ENCODE measurements at places on chromosomes 2 and 18. TPM values are rescaled to one million over a fixed set of nuclear protein-coding genes. Genes with fewer than 3 reads are reported as not detected.
A peak's percentile ranks its signal among the peaks of the same experiment; 100 is the strongest.

The TRIM43 gene
- total RNA-seq, result not detected

The INPP1 gene
- total RNA-seq, result 8.3 TPM

The IL1RL1 gene
- total RNA-seq, result 0.20 TPM

The PTPRM gene
- 8.4 TPM for total RNA-seq

The CAPN14 gene
- 0.35 TPM for total RNA-seq

The CELF4 gene
- not detected for total RNA-seq

The TYW5 gene
- total RNA-seq, result 8.4 TPM

- no peak for DNase-seq
These were observed 3.0 kb downstream of the HPCAL1 start for GRCh38 chr2:10305715-10306114.

DNA sequence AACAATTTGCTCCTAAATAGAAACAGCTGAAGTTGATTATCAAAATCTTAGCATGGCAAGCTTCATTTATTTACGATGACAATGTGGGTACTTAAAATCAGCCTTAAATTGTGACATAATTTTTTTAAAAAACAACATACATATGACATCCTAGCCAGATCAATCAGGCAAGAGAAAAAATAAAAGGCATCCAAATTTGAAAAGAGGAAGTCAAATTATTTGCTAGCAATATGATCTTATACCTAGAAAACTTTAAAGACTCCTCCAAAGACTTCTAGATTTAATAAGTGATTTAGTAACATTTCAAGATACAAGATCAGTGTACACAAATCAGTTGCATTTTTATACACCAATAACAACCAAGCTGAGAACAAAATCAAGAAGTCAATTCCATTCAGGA is 14.3 kb upstream of the PPP3R1 start:
- no peak for DNase-seq

DNA sequence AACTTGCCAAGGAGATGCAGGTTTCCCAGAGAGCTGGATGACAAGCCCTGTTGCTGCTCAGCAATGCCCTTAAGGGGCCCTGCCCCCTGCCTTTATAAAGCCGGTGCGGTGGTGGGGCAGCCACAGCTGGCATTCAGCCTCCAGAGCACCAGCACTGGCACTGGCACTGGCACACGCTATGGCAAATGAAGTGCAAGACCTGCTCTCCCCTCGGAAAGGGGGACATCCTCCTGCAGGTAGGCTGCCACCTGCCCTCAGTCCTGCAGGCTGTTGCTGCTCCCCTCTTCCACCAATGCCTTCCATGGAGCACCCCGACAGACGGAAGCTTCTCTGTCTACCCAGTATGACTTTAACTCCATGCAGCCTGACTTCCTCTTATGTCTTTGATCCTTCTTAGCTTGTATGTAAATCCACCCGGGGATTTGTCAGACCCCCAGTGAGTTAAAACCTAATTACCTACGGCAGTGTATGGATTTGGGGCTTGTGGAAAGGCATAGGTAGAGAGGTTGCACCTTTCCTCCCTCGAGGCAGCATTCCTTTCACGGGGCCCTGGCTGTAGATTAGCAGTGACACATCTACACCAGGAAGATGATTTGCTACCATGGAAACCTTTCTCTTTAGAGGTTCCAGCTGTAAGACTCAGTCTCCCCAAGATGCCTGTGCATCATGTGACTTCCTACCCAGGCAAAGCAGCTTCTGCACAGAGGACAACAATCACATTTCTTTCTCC is at the start of gene DAPL1:
Gene DAPL1, plus strand, starts transcription at position 123 of the 730 bp plus-strand sequence. Its CDS starts 56 bp downstream, at position 179.
- peak; percentile 49 for DNase-seq

- DNase-seq, result no peak
These were observed 633.1 kb downstream of the ARHGAP15 start for GRCh38 chr2:143762176-143762928.

DNA sequence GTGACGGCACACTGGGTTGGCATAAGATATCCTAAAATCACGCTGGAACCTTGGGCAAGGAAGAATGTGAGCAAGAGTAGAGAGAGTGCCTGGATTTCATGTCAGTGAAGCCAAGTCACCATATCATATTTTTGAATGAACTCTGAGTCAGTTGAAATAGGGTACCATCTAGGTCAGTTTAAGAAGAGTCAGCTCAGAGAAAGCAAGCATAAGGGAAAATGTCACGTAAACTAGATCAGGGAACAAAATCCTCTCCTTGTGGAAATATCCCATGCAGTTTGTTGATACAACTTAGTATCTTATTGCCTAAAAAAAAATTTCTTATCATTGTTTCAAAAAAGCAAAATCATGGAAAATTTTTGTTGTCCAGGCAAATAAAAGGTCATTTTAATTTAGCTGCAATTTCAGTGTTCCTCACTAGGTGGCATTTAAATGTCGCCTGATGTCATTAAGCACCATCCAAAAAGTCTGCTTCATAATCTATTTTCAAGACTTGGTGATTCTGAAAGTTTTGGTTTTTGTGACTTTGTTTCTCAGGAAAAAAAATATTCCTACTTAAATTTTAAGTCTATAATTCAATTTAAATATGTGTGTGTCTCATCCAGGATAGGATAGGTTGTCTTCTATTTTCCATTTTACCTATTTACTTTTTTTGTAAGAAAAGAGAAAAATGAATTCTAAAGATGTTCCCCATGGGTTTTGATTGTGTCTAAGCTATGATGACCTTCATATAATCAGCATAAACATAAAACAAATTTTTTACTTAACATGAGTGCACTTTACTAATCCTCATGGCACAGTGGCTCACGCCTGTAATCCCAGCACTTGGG is 19.6 kb downstream of the RSAD2 start:
- DNase-seq, result no peak

GRCh38 chr2:99980176-99980575 is 162.2 kb downstream of the AFF3 start:
- no peak for DNase-seq

- DNase-seq, result peak; percentile 81
These were observed 80.1 kb upstream of the SMIM21 start for GRCh38 chr18:75507636-75508035.

DNA sequence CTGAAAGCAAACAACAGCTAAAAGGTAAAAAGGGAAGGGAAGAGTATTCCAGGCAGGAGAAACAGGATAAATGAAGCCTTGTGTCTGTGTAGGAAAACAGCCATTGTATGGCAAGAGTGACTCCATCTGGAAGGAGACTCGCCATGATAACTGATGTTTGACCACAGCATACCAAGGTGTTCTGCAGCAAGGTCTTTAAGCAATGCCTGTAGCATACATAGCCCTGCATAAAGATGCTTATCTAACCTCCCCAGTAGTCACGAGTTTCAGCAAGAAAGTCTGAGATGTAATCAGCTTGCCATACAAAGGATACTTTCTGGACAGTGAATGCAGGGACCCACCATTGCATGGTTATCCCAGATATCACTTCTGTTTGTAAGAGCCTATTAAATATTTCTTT is 11.9 kb upstream of the CCNT2 start:
- DNase-seq, result no peak

DNA sequence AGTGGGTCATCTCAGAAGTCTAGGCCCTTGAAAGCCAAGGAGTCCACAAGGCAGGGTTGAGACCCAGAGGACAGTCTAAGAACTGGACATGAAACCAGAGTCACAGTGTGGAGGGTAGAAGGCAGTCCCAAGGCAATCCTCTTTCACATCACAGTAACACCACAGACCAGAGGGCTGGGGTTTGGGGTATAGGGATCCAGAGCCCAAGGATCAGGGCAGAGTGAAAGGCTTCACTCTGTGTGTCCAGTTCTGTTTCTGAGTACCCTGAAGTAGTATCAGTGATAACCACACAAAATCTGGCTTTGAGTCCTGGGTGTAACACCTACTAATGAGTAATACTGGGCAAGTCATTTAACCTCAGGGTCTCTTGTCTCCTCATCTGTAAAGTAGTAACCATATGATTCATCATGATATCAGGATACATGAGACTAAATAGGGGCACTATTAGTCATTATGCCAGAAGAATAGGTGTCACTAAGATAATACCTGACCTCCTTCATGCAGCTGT is 91.0 kb downstream of the ICA1L start:
- peak; percentile 95 for DNase-seq

GRCh38 chr18:37502036-37502435 is 63.6 kb downstream of the CELF4 start:
- no peak for DNase-seq

DNA sequence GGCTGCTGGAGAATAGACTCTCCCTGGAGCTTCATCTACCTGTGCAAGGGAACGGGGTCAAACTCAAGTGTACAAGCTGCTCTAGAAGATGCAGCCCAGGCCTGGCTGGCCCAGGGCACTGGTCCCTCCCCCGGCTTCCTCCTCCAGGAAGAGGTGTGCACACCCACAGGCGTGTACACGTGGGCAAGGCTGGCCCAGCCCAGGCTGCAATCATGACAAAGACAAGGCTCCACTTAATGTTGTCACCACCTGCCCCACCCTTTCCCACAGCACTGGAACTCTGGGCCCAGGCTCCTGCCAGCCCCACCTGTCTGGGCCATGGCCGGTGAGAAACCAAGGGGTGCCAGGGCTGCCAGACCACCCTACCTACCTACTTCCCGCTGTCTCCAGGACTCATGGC is 29.6 kb upstream of the ALPP start:
- DNase-seq, result no peak

DNA sequence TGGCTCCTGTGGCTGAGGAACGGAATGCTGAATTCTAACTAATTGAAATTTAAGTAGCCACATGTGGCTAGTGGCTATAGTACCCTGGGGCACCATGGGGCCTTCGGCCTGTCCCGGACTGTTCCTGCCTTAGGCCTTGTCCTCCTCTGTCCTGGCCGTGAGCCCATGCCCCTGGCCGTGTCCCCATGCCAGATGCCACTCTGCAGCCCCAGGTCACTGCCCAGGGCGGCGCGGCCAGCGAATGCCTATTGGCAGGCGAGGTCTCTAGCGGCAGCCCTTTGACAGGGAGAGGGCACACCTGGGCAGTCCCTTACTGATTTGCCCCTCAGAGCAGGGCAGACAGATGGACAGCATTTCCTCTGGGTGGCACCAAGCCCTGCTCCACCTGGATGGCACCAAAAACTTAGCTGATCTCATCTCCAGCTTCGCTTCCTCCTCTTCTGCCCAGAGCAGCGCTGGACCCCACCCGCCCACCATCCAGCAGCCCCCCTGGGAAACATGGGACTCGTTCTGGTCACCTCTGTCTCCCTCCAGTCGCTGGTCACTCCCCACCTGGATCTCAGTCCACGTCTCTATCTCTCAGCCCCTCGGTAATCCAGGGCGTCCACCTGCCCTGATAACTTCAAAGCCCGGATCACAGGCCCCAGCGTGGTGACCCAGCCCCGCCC is 1.1 kb upstream of the DGKD start:
- DNase-seq, result no peak

- no peak for DNase-seq
These were observed 267.9 kb upstream of the TNP1 start for GRCh38 chr2:217127744-217128143.

DNA sequence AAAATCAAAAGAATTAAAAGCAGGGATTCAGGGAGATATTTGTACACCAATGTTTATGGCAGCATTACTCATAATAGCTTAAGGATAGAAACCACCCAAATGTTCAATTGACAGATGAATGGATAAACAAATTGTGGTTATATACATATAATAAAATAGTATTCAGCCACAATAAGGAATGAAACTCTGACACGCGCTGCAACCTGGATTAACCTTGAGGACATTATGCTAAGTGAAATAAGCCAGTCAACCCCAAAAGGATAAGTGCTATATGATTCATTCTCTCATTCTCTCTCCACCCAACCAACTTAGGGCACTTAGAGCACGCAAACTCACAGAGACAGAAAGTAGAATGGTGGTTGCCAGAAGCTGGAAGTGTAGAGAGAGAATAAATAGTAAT is 216.8 kb upstream of the SLC14A2 start:
- no peak for DNase-seq

- no peak for DNase-seq
These were observed 1.8 kb upstream of the DUSP2 start for GRCh38 chr2:96146881-96147592.

DNA sequence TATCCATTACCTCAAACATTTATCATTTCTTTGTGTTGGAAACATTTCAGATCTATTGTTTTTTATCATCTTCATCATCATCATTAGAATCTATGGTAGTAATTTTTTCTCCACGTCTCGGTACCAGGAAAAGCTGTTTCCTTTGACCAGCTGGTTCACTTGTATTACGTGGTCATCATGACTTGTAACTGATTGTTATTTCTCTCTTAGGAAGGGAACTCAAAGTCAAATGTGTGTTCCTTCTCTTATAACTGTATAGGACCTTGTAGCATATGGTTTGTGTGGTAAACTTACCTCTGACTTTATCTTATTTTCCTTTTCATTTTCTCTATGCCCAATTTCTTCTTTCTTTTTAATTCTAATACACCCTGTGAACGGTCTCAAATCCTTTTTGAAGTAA is 16.5 kb downstream of the NCOA1 start:
- no peak for DNase-seq

DNA sequence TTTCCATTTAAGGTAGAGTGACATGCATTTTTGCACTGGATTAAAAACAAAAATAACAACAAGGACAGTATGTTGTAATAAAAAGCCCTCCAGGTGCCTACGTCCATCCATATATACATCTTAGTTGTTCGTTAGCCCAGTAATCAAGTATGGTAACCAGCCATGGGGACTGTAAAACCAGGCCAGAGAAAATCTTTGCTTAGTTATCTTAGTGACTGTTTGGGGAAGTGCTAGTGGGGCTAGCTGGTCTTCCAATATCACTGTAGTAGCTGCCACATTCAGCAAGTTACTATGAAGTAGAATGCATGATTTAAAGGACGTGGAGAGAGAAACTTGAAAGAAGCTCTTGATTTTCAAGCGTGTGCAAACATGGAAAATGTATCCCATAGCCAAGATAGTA is 95.9 kb upstream of the STON1 start:
- no peak for DNase-seq

DNA sequence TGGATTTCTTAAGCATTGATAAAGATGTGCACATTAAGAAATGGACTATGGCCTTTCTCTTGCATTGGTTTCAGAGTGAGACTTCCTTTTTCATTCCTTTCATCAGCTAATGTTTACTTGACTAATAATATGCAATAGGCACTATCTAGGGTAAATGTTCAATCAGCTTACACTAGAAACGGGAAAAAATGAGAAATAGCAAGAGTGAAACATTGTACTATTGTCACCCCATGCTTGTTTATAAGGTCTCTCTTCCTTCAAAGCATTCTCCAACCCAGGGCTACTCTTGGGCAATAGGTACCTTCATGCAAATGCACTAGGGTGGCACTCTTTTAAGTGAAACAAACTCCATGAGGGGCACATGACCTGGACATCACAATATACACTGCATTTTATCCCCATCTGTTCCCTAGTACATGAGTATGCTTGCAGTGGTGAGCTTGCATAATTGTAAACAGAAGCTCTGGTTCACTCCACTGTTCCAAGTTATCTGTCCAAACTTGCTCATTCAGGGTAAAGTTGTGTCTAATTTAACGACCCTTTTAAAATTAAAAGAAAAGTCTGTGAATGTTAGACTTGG is 402.3 kb downstream of the ERBB4 start:
- DNase-seq, result no peak

- no peak for DNase-seq
These were observed 399.3 kb upstream of the MYT1L start for GRCh38 chr2:2730301-2730833.

- no peak for DNase-seq
These were observed 125.7 kb downstream of the KCTD1 start for GRCh38 chr18:26422472-26423162.
